HL-60 (cell line): ENCODE measurements at places on chromosomes 12 and 14.

- DNase-seq: no peak
Measured at GRCh38 chr12:26871985-26872384, 39.0 kb upstream of the ITPR2 start.

DNA sequence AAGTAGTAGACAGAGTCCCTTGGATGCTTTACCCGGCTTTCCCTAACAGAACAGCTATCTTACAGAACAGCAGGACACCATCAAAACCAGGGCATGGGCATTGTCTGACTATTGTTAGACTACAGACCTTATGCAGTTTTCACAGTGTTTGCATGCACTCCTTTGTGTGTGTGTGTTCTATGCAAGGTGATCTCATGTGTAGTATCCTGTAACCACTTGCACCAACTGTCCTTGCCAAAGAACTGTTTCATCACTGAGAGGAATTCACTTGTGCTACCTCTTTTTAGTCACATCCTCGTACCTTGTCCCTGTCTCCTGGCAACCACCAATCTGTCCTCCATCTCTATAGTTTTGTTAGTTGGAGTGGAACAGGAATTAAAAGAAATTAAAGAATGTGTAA is 183.6 kb upstream of the PZP start:
- DNase-seq: peak; percentile 59

GRCh38 chr12:118981285-118982211 is at the start of gene SRRM4:
Gene SRRM4, plus strand, starts transcription at chr12:118981541. Its CDS starts 342 bp downstream, at chr12:118981883.
- DNase-seq: no peak

DNA sequence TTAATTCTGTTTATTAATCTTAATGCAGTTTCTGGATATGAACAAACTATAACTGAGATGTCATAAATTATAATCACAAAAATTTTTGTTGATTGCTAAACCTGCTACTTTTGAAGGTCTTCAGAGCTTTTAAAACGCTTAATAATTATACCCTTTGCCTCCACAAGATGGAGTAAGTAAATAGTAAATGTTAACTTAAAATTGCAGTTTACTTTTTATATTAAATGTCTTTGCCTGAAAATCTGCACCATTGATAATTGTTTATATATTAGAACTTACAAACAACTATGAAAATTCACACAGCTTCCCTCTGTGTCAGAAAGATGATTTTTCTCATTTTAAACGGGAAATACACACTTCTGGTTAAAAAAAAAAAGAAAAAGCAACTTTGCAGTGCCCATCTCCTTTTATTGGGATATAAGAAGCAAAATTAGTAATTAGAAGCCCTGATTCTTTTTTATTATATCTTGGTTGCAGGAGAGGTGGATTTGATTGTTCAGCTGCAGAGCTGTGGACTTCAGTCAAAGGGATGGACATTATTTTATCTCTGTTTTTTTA is 35.6 kb downstream of the SCFD1 start:
- DNase-seq: no peak

GRCh38 chr14:61037215-61037614 is 56.2 kb downstream of the SLC38A6 start:
- DNase-seq: no peak

- DNase-seq: no peak
Measured at GRCh38 chr14:65877166-65877565, 464.6 kb downstream of the FUT8 start.

DNA sequence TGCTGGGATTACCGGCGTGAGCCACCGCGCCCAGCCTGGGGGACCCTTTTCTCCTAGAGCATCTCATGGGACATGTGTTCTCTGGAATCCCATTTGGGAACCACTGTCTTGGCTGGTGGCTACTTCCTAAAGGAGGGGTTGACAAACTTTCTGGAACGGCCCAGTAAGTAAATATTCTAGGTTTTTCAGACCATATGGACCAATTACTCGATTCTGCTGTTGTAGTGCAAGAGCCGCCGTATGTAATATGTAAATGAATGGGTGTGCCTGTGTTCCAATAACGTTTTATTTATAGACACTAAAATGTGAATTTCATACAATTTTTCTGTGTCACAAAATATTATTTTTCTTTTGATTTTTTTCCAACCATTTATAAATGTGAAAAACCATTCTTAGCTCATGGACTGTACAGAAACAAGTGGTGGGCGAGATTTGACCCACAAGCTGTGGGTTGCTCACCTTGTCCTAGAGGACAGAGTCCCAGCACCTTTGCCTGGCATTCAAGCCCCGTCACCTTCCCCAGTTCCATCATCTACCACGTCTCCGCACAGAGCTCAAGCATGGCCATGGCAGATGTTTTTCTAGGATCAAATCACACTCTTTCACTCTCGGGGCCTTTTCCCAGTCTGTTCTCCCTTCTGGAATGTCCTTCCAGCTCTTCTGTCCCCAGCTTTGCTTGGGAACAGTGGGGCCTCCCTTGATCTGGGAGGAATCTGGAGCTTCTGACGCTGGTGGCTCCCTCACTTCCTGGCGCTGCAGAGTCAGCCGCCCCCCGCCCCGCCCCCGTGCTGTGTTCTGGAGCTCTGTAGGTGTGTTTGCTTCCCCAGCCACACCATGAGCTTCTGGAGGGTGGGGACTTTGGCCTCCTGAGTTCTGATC is 17.9 kb upstream of the RCOR1 start:
- DNase-seq: no peak

DNA sequence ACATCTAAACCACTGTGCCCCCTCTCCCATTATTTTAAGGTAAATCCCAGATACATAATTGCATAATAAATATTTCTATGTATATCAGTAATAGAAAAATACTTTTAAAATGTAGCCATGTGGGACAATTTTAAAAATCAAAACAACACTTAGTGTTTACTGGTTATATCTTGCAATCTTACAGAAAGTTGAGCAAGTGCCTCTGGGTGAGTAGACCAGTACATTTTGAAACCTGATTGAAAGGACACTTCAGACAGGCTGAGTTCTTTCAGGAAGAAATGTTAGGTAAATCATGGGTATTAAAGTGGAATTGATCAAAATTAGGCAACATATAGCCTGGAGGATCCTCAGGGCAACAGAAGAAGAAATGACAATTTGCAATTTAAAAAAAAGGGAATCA is 7.2 kb downstream of the SLC38A4 start:
- no peak for DNase-seq
